Activated naive CD4-positive, alpha-beta T cell (primary cell): ENCODE measurements at places on chromosomes 12 and 14.

- DNase-seq: no peak
These were observed 11.8 kb upstream of the RCOR1 start for GRCh38 chr14:102580550-102581110.

GRCh38 chr12:50404307-50404706, 3.6 kb downstream of the LARP4 start:
- DNase-seq: no peak

DNA sequence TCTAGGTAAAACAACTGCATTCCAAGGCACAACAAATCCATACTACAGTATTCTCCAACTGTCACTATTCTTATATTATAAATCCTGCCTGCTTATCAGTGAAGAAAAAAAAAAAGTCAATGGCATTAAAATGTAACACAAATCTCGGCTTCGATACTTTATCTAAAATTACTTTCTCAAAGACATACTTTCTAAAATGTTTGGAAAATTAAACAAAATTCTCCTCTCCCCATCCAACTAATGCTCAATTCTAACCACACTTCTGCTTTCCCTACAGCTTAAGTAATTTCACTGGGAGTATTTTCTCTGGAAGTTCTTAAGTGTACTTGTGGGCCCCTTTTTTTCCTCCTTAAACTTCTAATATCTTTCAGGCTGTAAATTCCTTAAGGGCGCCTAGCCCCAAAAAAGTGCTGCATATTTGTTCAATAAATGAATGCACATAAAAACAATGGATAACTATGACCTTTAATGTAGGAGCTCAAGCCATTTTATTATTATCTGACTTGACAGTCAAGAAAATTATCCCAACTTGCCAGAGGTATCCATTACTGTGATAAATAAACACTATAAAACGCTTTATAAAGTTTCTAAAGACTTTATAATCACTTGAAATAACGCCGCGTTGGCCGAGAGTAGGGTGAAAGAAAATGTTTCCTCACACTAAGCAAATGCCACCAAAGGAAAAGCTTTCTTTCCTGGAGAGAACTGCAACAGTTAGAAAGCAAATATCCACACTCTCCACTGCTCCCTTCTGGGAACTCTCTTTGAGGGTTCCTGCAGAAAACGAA, 977 bp downstream of the HEATR5A start:
- DNase-seq: no peak

- no peak for DNase-seq
These were observed 137.5 kb downstream of the TMEM117 start for GRCh38 chr12:43973385-43973784.

DNA sequence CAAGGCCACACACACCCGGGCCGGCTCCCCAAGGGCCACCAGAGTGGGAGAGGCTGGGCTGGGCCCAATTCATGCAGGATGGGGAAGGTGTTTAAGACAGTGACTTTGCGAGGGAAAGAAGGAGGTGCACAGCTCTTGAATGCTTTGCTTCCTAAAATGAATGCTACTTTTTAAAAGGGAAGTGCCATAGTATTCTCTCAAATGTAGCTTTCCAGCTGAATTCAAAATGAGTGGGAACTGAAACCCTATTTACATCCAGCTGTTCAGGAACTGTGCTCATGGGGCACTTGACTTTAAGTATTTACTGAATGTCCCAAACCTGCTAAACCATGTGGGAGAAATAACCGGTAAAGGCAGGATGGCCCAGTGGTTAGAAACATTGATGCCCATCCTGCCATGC, 7.6 kb downstream of the ITPK1 start:
- DNase-seq: no peak

DNA sequence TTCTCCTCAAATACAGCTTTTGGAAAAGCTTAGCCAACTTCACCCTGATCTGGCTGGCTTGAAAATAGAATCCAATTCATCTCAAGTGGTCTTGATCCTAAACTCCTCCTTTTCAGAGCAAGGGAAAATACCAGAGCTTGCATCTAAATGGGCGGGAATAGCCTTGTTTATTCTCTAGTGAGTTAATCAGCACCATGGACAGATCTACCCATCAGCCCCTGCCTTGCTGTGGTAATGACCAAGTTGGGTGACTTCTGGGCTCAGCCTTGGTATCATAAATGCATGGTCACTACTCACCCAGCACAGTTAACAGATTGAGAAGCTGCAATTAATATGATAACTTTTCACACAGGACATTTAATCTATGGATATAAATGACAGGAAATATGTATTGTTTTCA, 196.6 kb downstream of the GLT1D1 start:
- no peak for DNase-seq

GRCh38 chr14:30949651-30950050, 75.3 kb downstream of the COCH start:
- no peak for DNase-seq

GRCh38 chr12:4241592-4241991, 32.0 kb upstream of the CCND2 start:
- no peak for DNase-seq
